ENCODE measurements at places on chromosomes 13 and 19.

DNA sequence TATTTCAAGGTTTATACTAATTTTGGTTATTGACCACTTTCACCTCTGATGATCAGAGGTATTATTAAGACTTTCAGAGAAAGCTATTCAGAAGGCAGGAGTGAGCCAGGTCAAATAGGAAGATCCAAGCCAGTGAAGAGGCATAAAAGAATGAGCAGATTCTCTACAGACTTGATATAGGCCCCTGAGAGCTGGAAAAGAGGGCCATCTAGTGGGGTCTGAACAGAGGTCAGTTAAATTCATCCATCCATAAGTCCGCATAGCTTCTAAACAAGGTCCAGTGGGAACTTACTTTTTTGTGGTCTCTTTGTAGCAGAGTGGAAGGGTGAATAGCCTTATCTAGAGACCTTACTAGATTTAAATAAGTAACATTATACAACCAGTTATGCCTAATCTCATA lies 126.6 kb upstream of the UFM1 start:
- DNase-seq, result peak; percentile 32

DNA sequence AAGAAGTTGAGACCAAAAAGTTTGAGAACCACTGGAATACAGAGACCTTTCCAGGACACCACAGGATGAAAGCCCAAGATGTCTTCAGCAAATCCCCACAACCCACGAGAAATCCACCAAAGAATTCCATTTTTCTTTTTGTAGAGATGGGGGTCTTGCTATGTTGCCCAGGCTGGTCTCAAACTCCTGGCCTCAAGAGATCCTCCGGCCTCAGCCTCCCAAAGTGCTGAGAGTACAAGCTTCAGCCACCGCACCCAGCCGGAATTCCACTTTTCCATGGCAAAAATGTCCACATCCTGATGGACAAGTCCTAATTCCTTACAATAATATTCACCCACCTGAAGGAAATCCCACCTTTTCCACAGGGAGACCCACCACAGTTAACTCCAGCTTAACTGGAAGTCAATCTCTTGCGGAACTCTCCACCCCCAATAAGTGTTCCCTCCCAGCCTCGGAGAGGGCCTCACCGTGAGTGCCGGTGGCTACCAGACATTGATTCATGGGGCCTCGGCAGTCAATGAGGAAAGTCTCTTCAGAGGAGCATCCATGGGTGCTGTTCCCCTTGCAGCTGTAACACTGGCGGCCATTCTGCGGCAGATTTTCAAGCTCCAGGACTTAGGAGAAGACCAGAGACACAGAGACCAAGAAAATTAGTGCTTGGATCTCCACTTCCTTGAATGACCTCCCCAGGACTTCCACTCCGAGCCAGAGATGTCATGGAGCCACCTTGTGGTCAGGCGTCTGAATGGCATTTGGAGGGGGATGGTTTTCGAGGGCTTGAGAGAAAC lies 12.3 kb upstream of the CADM4 start:
- peak; percentile 47 for DNase-seq

DNA sequence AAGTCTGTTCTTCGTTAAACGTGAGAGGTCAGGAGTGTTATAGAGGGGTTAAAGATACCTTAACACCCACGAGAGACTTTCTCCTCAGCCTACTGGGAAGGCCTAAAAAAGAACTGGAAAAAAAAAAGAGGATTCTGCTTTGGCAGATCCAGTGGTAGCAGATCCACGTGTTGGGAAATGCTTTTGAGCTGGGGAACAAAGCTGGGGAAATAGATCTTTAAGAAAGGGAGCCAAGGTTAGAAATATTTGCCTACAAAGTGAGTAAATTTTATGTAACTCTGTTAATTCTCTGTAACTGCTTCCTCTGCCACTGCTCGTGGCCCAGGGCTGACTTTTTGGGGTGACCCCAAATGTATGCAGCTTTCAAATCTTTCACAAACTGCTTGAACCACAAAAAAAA lies 11.7 kb downstream of the RFX2 start:
- no peak for DNase-seq

- peak; percentile 26 for DNase-seq
Measured at GRCh38 chr13:80824229-80824628, 483.3 kb upstream of the SPRY2 start.

DNA sequence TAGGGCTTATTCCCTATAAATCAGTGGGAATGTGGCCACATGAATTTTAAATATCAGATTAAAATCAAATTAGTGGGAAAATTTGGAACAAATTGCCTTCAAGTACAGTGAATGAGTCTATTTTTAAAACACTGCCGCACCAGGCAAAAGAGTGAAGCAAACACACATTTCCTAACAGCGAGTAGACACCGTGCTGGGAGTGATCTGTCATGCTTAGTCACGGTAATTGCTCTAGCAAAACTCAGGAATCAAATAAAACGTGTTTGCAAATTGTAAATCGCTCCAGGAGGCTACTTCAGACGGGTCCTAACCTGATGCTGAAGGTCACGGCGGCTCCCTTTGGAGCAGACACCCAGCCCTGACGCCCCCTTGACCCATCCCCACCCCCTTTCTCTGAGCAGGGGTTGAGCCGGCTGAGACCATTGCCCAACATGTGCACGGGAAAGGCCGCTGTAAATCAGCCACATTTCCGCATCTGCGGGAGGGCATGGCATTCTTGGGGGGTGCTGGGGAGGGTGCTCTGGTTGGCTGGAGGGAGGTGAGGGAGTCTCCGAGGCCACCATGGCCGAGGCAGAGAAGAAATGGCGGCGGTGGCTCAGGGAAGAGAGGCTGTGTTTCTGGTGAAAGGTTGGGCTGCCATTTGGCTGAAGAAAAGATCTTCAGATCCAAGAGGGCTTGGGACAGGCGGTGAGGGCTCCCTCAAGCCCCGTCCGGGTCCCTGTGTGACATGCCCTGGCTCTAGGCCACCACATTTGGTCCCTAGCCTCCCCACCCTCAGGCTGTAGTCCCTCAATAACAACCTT lies 8.9 kb downstream of the CEBPA start:
- DNase-seq, result peak; percentile 51

DNA sequence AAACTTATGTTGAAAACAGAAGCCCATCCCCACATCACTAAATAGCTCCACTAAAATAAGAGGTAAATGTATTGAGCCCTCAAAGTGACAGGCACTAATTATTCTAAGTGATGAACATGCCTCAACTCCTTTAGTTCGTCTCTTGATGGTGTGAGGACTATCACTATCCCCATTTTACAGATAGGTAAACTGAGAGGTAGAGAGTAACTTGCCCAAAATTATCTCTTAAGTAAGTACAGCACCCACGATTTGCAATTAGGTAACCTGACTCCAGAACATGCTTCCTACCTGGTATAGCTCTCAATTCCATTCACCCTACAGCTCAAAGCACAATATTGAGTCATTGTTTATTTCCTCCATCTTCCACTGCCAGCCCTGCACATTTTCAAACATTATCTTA lies 12.7 kb downstream of the ZAR1L start:
- no peak for DNase-seq

DNA sequence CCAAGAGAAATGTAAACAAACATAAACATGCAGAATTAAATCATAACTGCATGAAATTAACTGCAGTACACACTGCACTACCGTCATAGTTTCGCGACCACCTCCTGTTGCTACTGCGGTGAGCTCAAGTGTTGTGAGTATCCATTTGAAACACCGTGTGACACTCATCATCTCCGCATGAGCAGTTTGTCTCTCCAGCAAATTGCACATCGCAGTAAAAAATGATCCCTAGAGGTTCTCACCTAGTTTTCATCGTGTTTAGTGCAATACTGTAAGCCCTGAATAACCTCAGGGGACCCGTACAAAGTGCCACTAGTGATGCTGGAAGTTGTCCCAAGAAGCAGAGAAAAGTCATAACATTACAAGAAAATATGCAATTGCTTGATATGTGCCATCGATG lies 147.7 kb downstream of the DPF1 start:
- DNase-seq, result no peak

DNA sequence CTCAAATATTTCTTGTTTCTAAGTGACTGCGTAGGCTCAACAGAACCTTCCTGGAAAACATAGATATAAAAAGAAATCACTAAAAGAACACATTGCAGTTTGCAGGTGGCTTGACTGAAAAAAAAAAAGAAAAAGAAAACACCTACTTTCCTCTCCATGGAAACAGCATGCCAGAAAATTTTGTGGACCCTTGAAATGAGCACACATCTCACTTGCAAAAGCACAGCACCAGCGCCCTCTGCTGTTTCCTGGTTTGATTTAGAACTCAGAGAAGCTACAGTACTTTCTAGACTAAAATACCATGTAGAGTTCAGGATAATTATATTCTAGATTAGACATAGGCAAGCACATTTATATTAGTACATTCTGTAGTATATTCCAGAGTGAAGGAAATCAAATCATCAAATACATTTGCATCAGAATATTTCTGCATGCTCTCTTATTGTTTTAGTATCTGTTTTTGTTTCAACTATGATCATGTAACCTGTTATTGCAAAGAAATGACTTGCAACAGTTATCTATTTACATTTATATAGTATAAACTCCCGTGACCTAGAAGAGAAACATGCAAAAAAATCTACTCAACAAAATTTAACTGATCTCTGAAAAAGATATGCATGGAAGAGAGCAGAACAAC lies 22.3 kb upstream of the XPO4 start:
- DNase-seq, result peak; percentile 90

DNA sequence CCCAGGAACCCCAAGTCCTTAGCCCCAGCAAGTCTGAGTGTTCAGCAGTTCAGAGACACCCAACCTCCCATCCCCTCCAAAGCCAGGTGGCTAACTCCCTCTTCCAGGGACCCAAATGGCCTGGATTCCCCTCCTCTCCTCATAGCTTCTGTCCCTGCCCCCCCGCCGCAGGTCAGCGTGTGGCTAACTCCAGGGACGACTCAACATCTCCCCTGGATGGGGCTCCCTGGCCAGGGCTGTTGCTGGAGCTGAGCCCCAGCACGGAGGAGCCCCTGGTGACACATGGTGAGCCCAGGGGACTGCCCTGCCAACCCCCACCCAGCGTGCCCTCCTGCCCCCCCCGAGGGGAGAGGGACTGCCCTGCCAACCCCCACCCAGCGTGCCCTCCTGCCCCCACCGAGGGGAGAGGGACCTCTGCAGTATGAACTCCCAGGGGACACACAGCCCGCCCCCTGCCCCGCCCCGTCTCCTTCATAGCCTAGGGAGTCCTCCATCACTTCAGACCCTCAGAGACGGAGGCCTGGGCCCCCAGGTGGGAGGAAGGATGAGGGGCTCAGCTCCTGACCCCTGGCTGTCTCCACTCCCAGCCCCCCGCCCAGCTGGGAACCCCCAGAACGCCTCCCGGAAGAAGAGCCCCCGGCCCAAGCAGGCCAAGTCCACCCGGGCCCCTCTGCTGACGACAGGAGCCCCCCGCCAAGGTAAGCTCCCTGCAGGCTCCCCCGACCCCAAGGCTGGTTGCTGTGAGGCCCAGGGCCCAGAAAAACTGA lies 1.7 kb downstream of the SSC5D start:
- no peak for DNase-seq

GRCh38 chr19:46892252-46893179 lies 31.7 kb downstream of the ARHGAP35 start:
- no peak for DNase-seq

DNA sequence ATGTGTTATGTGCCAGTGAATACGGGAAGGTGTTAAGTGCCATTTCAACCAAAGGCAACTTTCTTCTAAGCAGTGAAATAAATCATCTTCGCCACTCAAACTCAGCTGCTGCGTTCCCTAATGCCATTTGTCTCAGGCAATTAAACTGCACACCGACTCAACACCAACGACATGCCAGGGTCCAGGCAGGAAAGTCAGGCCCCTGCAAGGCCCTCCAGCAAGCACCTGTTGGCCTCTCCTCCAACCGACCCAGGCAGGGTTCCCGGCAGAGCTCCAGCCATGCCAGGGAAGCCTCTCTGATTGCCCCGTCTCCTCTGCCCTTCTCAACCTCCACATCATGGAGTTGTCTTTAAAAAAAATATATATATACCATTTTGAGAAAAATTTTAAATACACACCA lies 21.8 kb downstream of the SAFB2 start:
- no peak for DNase-seq

DNA sequence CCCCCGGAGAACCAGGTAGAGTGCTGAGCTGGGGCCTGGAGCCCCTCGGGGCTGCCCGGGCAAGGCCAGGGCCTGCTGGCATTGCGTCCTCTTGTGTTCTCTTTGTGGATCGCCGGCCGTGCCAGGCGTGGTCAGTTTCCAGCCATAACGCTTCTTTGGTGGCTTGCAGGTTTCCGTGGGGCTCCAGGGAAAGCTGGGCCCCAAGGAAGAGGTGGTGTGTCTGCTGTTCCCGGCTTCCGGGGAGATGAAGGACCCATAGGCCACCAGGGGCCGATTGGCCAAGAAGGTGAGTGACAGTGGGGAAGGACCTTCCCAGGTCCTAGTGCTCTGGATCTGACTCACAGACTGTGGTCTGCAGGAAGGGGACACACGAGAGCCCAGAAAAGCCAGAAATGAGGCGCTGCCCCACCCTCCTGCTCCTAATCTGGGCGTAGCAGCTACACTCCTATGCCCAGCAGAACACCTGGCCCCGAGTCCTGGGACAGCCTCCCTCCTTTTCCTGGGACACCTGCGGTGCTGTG lies 57.5 kb downstream of the RAB20 start:
- no peak for DNase-seq

DNA sequence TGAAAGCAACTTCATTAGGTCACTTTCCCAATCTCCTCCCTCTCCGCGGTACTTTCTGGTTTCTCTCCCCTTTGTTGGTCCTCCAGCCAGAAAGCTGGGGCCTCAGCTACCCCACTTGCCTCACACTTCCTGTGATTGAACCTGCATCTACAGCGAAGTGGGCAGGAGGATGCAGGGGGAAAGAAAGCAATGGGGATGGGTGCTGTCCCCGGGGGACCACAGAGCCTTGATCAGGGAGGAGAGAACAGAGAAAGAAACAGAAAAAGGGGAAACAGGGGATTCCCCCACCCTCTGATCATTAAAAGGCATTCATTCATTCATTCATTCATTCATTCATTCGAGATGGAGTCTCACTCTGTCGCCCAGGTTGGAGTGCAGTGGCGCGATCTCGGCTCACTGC lies 74.2 kb downstream of the TRPM4 start:
- DNase-seq, result no peak

DNA sequence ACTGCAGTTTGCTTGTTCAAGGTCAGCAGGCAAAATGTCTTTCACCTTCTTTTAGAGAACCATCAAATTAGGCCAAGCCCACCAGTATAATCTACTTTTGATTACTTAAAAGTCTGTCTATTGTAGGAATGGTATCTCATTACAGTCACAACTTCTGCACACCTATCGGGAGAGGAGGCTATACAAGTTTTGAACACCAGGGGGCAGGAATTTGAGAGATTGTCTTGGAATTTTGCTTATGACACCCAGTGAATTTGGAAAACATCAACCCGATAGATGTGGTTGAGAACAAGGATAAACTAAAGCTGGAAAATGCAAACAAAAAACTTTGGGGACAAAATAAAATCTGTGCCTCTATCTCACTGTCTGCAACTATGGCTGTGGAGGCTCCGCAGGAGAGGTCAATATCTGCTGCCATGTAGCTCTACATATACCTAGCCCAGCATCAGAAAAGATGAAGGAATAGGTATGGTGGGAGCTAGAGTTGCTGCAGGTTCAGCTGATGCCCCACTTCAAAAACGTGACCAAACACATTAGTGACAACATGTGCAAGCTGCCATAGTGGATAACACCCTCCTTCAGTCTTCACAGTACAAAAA lies 1299.2 kb upstream of the SPRY2 start:
- no peak for DNase-seq

GRCh38 chr13:109744512-109745051 lies 41.8 kb downstream of the IRS2 start:
- DNase-seq, result no peak

GRCh38 chr13:45341799-45342500 lies 967 bp upstream of the TPT1 start:
- DNase-seq, result no peak

- DNase-seq, result no peak
Measured at GRCh38 chr19:29259867-29260281, 46.9 kb upstream of the UQCRFS1 start.

Data from astrocyte of the cerebellum (primary cell).